Esophagus mucosa (tissue), 1 donor: ENCODE measurements at places on chromosomes 4 and X.

DNA sequence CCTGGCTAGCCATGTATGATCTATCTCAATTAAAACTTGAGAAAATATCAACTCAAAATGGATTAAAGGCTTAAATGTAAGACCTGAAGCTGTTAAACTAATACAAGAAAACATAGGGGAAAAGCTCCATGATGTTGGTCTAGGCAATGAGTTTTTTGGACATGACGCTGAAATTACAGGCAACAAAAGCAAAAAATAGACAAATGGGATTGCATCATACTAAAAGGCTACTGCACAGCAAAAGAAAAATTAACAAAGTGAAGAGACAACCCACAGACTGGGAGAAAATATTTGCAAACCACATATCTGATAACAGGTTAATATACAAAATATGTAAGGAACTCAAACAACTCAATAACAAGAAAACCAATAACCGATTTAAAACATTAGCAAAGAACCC lies 8.4 kb downstream of the GC start:
- ATAC-seq: no peak

GRCh38 chr4:184748251-184748652 lies 14.4 kb upstream of the CENPU start:
- peak; percentile 94 for ATAC-seq

GRCh38 chr4:2402048-2402842 lies 16.2 kb downstream of the ZFYVE28 start:
- peak; percentile 82 for ATAC-seq

DNA sequence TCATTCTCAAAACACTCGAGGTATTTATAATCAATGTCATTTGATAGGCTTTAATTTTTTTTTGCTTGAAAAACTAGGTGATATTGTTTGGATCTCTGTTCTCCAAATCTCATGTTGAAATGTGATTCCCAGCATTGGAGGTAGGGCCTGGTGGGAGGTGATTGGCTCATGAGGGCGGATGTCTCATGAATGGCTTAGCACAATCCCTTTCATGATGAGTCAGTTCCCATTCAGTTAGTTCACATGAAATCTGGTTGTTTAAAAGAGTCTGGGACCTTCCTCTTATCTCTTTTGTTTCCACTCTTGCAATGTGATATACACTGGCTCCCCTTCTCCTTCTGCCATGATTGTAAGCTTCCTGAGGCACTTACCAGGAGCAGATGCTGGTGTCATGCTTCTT lies 638.7 kb downstream of the DMD start:
- no peak for ATAC-seq

DNA sequence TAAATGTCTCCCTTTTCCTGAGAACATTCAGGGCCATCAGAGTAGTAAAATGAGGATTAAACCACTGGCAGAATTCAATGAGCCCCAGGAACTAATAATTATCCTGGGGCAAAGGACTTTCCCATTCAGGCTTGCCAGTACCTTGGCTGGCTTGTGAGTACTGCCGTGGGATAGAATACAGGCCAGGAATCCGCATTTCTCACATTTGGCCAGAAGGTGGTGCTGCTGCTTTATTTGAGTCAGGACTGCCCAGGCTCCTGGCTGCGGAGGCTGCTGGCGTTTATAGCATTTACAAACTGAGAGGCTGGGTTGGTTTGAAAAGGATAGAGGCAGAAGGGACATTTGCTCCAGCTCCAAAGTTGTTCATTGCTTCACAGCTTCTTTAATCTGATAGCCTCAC lies 91.4 kb downstream of the RTL9 start:
- peak; percentile 89 for ATAC-seq

GRCh38 chr4:104489731-104490095 lies 5.0 kb downstream of the CXXC4 start:
- no peak for ATAC-seq

- ATAC-seq: peak; percentile 40
These were observed 944 bp downstream of the SNX25 start for GRCh38 chr4:185210102-185210981.

- peak; percentile 45 for ATAC-seq
These were observed 2.3 kb downstream of the S100P start for GRCh38 chr4:6695660-6696610.

GRCh38 chr4:185822791-185823190 lies 10.8 kb upstream of the SORBS2 start:
- no peak for ATAC-seq

- ATAC-seq: no peak
These were observed 900.3 kb downstream of the PCDH7 start for GRCh38 chr4:31620476-31620875.

- ATAC-seq: peak; percentile 26
These were observed 18.5 kb downstream of the OTUD5 start for GRCh38 chrX:48938721-48939425.

DNA sequence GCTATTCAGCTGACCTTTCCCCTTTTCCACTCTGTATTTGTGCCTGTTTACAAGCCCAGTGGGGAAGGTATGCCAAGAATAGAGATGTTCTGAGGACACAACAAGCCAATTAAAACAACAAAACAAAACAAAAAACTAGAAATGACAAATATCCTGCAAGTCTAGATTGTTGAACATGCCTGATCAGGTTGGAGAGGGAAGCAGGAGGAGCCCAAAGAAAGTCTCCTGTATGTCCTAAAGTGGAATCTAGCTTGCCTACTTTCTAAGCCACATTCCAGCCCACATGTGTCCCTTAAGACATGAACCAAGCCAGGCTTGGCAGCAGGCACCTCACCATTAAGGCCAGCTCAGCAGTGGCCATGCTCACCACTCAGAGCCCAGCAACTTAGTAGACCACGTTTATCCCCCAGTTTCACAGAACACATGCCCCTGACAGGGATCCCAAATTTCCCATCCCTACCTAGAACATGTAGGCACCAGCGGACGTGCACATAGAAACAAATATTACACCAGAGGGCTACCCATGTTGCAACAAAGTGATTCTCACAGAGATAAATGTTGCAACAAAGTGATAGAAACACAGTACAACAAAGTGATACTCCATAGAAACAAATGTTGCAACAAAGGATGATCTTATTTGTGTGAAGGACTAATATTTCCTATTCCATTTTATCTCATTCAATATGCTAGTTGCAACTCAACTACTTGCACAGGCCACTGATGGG lies 48.3 kb downstream of the CD99L2 start:
- no peak for ATAC-seq

- no peak for ATAC-seq
These were observed 299.0 kb upstream of the MAGEC2 start for GRCh38 chrX:142503967-142504643.

DNA sequence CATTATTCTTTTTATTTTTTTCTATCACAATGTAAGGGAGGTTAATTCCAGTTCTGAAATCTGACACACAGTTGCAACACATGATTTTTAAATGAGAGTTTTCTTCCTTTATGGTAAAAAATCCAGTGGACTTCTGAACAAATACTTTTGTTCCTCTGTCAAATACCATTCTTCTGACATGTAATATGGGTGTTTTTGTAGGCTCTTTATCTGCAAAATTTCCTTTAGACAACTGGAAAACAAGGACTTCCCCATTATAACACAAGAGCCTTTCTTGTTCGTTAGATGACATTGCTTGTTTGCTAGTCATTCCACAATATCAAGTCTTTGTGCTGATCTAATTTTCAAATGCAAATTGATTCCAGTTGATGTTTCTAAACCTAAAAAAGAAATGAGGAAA lies 7.7 kb downstream of the FANCB start:
- no peak for ATAC-seq
